ENCODE measurements at places on chromosomes 3 and 15.

DNA sequence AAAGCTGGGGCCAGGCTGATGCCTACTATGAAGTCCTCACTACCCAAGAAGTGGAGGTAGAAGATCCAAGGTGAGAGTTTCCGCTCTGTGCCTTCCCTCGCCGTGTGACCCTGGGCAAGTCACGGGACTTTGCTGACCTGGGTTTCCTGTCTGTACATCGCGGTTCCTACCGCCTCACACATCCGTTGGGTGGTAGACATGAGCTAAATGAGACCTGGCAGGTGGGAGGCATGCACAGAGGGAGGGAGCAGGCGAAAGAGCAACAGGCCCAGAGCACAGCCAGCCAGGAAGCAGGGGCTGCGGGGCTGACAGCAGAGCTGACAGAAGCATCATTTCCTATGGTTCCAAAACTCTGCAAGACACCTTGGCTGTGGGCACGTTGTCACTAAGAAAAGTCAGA, 157.3 kb upstream of the BHLHE40 start:
- no peak for DNase-seq

DNA sequence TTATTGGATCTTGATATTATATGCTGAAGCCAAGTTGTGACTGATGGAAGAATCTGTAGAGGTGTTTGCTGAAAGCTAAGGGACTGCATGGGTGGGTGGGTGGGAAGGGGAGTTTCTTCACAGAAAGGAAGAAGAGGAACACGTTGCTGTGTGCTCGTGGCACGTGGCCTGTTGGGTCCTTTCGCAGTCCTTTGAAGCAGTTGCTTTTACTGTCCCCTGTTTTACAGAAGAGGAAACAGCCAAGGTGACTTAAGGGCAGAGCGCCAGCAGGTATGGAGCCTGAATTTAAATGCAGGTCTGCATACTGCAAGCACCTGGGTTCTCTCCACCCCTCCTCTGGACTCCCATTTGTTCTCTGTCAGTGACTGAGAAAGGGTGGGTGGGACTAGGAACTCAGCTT, 59.4 kb upstream of the PRR23C start:
- DNase-seq: no peak

DNA sequence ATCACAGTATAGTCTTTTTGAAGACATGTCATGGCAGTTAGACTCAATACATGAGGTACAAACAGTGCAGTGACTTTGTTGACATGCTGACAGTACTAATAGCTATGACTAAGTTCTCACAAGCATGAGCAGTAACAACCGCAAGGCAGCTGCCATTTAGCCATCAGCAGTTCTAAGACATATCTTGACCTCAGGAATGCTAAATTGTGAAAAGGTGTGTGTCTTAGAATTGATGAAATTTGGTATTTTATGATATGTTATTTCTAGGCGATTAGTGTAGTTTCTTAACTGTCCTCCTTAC, 60.7 kb upstream of the FURIN start:
- peak; percentile 40 for DNase-seq

DNA sequence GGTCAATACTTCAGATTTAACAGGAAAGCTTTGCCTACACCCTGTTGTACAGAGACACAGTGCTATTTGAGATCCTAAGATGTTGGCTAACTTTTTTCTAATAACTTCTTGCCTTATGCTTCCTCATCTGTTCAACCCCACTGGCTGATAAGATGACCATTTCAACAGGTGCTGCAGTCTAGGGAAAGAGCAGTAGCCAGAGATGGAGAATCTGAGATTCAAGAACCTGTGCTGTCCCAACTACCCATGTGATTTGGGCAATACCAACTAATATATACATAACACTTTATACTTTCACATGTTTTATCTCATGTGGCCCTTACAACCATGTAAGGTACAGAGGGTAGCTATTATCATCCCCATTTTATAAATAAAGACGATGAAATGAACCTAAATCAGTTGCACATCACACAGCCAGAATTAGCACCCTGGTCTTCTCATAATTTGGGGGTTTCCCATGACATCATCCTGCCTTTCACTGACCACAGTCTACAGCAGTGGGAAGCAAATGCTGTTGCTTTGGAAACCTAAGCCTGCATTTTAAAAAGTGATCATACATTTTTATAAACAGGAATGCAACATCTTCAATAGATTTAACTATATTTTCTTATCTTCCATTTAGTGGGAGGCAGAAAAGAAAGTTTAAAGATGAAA, 9.7 kb downstream of the TTC23 start:
- no peak for DNase-seq

DNA sequence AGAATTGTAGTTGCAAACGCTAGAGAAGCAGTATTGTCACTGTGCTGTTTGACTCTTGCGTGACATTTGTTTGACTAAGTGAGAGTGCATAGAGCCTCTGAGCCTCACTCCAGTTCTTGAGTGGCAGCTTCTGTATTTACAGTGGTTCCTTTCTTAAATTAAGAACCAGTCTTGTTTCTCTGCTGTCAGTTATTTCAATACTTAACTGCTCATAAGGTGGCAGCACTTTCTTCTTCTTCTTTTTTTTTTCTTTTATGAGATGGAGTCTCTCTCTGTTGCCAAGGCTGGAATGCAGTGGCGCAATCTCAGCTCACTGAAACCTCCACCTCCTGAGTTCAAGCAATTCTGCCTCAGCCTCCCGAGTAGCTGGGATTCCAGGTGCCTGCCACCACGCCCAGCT, 372.1 kb downstream of the LPP start:
- DNase-seq: peak; percentile 38

DNA sequence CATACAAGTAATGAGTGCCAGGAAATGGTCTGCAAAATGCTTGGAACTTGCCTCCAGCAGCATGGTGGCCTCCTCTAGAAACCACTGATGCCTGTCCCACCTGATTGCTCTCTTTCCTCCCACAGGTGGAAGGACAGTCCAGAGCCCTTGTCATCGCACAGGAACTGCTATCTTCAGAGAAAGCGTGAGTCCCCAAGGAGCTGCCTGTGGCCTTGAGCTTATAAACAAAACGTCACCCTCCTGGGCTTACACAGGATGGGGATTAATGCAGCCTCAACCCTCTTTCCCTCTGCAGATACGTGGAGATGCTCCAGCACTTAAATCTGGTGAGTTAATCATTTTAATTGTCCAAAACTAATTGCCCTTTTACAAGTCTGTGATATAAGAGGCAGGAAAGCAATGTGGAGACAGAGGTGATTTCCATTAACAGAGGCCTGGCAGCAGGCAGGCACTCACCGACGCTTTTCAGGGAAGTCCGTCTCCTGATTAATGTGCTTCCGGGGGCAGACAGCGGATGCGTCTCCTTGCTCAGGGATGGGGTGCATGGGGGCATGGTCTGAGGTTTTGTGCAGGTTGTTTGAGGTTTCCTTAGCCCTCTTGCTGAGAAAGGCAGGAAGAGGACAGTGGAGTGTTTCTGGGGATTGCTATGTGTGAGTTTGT, 61.8 kb downstream of the FGD5 start:
- no peak for DNase-seq

GRCh38 chr3:365268-365667, 168.7 kb downstream of the CHL1 start:
- DNase-seq: no peak

DNA sequence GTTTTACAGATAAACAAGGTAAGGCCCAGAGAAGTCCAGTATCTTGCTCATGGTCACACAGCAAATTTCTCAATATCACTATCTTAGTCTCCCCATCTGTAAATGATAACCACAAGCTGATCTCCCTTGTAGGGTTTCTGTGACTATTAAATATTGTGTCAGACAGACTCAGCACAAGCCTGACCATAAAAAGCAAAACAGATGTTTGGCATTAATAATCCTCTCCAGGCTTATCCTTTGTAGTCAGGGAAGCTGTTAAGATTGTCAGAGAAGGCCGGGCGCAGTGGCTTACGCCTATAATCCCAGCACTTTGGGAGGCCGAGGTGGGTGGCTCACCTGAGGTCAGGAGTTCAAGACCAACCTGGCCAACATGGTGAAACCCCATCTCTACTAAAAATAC, 173.2 kb upstream of the PRICKLE2 start:
- DNase-seq: no peak

GRCh38 chr3:177563792-177564191, 366.5 kb upstream of the TBL1XR1 start:
- DNase-seq: no peak

DNA sequence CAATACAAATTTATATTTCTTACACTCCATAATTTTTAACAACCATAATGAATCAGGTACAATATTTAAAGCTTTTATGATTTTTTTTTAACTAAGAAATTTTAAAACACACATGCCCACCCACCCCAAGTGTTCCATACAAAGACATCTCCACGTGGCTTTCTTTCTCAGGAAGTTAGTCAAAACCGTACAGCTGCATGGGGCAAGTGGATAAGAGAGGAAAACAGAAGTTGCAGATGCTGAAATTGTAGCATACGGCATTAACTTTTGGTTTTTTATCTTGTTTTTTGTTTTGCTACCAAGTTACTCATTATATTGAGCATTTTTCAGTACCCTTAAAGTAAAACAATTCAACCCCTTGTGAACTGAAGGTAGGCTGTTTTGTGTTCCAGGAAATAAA, 14.8 kb downstream of the GNB4 start:
- no peak for DNase-seq

DNA sequence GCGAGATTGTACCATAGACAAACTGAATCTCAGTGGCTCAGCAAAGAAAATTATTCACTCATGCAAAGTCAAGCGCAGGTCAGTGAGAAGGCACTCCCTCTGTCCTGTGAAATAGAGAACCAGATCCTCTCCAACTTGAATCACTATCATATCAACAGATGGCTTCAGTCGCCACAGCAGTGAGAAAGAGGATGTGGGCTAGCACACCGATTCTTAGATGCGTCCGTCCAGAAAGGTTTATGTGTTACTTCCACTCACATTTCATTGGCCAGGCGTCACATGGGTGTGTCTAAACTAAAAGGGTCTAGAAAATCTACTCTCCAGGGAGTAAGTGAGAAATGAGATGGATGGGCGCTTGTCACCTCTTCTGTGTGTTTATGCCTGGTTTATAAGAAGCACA, 141.6 kb upstream of the KBTBD8 start:
- DNase-seq: no peak

GRCh38 chr3:24763393-24763792, 268.7 kb upstream of the THRB start:
- peak; percentile 11 for DNase-seq

DNA sequence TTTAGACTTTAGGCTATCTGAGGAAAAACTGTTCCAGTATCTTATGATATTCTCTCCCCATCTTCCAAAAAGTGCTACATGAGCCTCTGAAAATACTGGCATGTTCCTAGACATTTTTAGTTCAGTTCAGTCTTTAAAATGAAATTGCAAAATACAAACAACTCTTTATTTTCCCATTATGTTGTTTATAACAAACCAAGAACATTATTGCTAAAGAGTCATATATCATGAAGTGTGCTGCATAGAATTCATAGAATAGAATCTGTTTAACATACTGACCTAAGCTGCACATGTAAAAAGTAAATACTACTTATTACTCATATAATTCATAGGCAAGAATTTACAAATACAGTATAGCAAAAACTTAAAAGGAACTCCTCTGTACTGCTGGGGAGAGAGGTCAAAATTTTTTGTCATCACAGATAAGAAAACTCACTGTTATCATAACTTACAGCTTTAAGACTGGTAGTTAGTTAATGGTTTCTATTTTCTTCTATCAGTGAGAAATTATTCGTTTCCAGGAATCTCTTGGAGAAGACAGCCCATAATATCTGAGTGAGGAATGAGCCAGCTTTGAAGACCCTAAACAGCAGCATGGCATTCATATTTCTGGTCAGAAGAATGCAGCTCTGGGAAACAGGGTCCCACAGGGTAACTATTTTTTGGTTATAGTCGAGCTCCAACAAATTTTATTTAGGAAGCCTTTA, 32.2 kb downstream of the FILIP1L start:
- no peak for DNase-seq

GRCh38 chr3:15805756-15806266, 8.0 kb upstream of the ANKRD28 start:
- peak; percentile 91 for DNase-seq

DNA sequence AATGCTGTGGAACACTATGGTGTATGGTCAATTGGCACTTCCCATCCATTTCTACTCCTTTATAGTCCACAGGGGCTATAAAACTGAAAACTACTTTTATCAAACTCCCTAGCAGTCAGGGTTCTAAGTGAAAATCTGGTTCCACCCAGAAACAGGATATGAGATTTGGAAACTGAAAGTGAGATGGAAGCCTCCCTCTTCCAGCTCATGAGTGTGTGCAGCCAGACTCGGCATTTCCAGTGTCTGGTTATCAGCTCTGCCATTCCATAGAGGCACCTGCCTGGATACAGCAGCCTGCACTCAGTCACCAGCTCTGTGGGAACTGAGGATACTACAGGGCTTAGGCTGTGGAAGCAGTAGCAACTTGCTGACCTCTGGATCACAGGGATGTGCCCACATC, 14.7 kb upstream of the PLA2G4F start:
- DNase-seq: no peak

- no peak for DNase-seq
Measured at GRCh38 chr3:187516446-187517185, 148.4 kb downstream of the RTP4 start.

- peak; percentile 84 for DNase-seq
Measured at GRCh38 chr3:152026033-152026556, 152.7 kb downstream of the SUCNR1 start.

DNA sequence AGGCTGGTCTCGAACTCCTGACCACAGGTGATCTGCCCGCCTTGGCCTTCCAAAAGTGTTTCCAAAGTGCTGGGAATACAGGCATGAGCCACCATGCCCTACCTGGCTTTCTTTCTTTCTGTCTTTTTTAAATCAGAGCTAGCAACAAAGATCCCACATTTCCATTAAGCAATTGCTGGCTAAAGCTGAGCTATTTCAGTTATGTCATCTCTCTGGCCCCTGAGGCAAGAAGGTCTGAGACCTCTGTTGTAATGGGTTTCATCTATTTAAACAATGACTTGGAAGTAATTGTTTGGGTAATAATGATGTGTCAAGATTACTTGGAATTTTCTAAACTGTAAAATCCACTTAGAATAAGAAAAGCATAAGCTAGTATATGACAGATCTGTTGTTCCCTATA, 30.2 kb upstream of the CRBN start:
- DNase-seq: peak; percentile 8

GRCh38 chr3:142394921-142395622, 52.8 kb downstream of the XRN1 start:
- DNase-seq: no peak

DNA sequence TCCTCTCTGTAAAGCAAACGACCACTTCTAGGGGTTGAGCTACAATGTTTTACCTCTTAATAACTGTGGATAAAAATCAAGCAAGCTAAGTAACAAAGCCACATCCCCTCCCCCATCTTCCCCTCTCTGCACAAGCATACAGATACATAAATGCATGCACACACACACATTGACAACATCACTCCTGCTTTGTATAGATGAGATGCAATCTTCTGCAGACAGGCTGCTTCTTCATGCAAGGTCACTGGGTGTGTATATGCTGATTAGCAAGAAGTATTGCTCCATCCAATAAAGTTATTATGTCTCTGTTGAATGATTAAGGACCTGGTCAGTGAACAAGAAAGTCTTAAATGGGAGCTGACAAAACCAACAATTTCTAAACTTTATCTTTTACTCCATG, 8.8 kb upstream of the ATP11B start:
- no peak for DNase-seq

DNA sequence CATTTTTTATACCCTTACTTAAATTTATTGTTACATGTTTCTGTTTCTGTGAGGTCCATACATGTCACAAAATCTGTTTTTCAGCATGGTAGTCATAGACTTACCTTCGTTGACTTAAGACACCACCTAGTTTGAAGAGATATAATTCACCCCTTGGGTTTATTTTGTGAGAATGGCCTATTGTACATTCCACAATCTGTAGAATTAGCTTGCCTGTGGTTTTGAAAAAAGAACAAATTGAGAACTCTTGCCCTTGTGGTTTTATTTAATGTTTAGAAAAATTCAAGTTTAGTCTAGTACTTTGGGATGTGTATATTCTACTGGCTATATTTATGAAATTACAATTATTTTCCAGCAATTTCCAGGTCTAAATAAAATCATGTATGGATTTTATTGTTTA, 31.6 kb downstream of the FILIP1L start:
- DNase-seq: no peak
